ENCODE measurements at places on chromosomes 16 and 17.

- no peak for DNase-seq
Measured at GRCh38 chr17:5785338-5785737, 201.0 kb upstream of the NLRP1 start.

GRCh38 chr17:28547096-28547622 lies 5.3 kb downstream of the UNC119 start:
- DNase-seq, result no peak

DNA sequence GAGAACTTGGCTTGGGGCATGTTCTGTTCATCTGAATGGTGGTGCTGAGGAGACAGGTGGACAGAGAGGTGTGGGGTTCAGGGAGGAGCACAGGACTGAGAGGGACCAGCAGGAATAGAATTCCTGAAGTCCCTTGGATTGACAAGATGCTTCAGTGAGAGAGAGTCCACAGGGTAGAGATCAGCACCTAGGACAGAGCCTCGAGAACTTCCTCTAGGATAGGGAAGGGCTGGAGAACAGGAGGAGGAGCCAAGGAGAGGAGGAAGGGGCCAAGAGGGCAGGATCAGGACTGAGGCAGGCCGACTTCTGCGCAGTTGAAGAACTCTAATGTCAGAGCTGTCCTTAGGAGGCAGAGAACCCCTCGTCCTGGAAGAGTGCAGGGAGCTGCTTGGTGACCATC lies 138.4 kb downstream of the PRKCB start:
- no peak for DNase-seq

- DNase-seq, result no peak
Measured at GRCh38 chr17:20611309-20611708, 31.8 kb downstream of the CDRT15L2 start.

- peak; percentile 59 for DNase-seq
Measured at GRCh38 chr17:48612854-48613691, 2.0 kb downstream of the HOXB8 start.

DNA sequence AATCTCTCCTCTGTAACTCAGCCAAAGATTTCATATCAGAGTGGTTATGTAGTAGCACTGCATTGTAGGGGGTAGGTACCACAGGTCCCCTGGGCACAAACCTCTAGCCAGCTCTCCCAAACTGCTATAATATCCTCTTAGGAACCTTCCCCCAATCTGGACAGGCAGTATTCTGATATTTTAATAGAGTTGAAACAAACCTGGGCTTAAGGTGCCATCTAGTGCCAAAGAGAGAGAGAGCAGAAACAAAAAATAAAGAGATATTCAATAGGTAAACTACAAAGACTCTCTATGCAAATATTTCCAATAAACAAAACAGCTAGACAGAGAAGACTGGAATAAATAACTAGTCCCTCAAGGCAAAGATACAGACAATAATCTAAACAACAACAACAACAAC lies 1070.0 kb downstream of the CDH11 start:
- DNase-seq, result no peak

DNA sequence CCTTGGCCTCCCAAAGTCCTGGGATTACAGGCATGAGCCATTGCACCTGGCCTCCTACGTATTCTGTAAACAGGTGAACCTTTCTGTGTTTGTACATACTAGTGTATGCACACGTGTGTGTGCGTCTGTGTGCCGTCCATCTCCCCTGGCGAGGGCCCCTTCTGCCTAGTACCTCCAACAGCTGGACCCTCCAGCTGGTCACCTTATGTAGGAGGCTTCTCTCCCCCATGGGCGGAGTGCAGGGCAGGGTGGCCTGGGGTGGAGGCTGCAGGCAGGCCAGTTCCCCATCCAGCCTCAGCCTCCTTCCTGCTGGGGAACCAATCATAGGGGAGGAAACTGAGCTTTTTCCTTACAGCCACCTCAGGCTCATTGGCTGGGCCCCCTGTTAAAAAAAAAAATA lies 24.4 kb upstream of the DOC2B start:
- DNase-seq, result no peak

- DNase-seq, result peak; percentile 98
Measured at GRCh38 chr17:18225121-18225641, at the start of gene LLGL1. Gene LLGL1, plus strand, starts transcription at chr17:18225635. Its CDS starts 48 bp downstream, at chr17:18225683.

DNA sequence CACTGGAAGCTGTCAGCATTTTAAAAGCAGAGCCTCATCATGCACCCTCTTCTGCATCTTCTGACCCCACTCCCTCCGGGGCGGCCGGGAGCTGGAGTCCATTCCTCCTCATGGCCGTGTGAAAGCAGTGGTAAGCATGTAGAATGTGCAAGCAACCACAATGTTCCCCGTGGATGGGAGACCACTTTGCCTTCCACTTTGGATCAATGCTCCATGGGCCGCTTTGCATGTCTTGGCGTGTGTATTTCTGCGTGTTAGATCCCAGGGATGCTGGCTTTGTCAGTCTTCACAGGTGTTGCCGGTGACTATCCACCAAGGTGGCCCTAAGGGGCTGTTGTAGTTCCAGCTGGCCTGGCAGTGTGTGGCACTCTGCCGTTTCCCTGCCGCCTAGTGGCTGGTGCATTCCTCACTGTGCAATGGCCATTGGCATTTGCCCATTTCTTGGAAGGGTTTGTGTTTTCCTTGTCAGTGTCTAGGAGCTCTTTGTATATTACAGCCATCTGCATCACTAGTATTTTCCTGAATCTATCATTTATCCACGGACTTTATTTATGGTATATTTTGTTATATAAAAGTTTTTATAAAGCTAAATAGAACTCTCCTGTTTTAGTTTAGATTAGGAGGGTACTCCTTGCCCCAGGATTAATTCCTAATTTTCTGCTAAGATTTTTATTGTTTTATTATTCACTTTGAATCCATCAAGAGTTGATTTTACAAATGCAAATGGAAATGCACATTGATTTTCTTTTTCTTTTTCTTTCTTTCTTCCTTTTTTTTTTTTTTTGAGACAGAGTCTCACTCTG lies 5.8 kb upstream of the ALDH3A1 start:
- no peak for DNase-seq

- no peak for DNase-seq
Measured at GRCh38 chr17:28396635-28397239, 9.3 kb downstream of the SLC46A1 start.

DNA sequence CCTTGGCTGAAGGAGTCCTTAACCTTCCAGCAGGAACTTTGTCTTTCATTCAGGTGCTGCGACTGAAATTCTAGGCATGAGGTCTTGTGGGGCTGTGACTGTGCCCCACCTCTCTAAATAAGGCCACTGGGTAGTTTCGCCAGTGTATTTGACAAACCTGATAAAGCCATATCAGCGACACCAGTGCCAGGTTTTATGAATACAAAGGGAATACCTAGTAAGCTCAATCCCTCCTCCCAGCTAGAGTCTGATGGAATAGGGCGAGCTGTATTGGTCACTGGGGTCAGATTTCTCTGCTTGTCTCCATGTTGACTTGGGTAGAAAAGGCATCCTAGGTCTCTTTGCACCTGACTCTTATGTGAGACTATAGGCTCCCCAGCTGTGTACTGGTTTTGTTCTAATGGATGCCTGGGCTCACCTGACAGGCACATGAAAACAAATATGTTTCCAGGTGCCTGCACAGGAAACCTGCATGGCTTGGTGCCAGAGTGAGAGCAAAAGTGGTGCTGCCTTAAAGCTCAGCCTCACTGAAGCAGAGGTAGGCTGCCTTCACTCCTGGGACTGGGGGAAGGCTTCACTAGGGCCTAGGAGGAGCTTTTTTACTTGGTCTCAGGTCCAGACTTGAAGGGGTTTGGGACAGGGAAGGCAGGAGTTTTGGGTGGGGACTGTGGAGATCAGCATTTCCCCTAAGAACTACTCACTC lies 8.3 kb downstream of the SLC7A6 start:
- DNase-seq, result peak; percentile 85

- DNase-seq, result no peak
Measured at GRCh38 chr17:10266296-10266876, 68.0 kb upstream of the GAS7 start.

DNA sequence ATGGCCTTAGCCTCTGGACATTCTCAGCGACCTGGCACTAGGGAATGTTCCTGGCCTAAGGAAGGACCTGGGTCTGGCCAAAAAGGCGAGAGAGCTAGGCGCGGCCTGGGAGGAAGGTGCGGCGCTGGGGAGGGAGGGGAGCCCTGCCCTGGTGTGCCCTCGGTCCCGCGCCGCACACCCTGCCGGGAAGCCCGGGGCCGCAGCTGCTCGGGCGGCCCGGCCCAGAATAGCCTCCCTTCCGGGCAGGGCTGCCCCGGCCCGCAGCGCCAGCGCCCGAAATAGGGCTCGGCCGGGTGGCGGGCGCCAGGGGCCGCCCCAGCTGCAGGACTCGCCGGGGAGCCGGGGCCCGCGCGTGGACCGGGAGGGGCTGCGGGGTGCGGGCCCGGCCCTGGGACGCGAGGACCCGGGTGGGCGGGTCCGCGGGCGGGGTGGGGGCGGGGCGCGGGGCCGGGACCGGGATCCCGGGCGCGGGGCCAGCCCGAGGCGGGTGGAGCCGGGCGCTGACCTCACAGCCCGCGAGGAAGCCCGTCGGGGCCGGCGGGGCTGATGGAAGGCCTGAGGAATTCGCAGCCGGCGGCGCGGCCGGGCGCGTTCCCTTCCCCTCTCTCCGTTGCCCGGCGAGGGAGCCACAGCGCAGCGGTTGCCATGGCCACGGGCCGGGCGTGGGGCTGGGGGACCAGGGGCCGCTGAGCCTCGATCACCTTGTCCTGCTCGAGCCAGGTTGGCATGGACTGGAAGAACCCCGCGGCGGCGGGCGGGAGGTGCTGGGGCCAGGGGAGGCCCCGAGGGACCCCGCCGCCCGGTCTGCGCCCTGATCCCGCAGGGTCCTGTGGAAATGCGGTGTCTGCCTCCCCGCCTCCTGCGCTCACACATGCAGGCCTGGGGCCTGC lies 18.1 kb downstream of the SOCS3 start:
- DNase-seq, result peak; percentile 40

- DNase-seq, result no peak
Measured at GRCh38 chr17:57523926-57524632, 221.0 kb downstream of the CCDC182 start.

- no peak for DNase-seq
Measured at GRCh38 chr17:2730764-2731353, 18.6 kb downstream of the CCDC92B start.

- peak; percentile 81 for DNase-seq
Measured at GRCh38 chr17:1487939-1488825, 4.3 kb downstream of the MYO1C start.

- peak; percentile 37 for DNase-seq
Measured at GRCh38 chr16:4529085-4530060, 9.2 kb downstream of the CDIP1 start.

DNA sequence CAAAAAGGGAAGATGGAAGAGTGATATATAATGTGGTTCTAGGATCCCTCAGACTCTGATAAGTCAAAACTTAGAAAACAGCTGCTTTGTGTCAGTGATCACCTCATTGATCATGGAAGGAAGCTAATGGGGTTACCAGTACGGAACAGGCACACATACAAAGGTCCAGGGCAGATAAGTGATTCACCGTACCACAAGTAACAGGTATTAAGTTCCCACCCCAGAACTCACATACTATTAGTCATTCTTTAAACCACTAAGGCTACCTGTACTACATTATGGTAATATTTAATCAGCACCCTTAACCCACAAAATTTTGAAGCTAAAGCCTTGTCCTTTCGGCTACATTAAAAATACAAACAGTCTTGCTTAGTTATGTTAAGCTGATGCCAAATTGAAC lies 17.4 kb downstream of the RNF43 start:
- no peak for DNase-seq

DNA sequence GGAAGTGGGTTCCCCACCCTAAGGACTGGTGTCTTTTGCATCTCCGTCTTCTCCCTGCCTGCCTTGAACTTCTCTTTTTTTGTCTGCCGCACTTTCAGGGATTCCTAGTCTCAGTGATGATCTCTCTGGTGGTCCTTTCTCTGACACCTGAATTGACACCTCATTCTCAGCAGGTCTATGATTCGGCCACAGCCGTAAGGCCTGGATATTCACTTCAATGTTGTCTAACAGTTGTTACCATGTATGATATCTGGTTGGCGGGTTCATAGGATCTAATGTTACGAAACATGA lies 25.1 kb upstream of the SLC47A1 start:
- no peak for DNase-seq
